ENCODE measurements at places on chromosomes 4 and X.

- no peak for DNase-seq
These were observed 139.3 kb upstream of the VCX2 start for GRCh38 chrX:8310409-8310808.

GRCh38 chr4:127261476-127261875 lies 371.3 kb upstream of the INTU start:
- no peak for DNase-seq

DNA sequence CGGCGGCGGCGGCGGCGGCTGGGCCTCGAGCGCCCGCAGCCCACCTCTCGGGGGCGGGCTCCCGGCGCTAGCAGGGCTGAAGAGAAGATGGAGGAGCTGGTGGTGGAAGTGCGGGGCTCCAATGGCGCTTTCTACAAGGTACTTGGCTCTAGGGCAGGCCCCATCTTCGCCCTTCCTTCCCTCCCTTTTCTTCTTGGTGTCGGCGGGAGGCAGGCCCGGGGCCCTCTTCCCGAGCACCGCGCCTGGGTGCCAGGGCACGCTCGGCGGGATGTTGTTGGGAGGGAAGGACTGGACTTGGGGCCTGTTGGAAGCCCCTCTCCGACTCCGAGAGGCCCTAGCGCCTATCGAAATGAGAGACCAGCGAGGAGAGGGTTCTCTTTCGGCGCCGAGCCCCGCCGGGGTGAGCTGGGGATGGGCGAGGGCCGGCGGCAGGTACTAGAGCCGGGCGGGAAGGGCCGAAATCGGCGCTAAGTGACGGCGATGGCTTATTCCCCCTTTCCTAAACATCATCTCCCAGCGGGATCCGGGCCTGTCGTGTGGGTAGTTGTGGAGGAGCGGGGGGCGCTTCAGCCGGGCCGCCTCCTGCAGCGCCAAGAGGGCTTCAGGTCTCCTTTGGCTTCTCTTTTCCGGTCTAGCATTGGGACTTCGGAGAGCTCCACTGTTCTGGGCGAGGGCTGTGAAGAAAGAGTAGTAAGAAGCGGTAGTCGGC lies 528 bp downstream of the FMR1 start:
- DNase-seq = no peak

GRCh38 chr4:37646247-37646646 lies 39.9 kb downstream of the RELL1 start:
- no peak for DNase-seq

DNA sequence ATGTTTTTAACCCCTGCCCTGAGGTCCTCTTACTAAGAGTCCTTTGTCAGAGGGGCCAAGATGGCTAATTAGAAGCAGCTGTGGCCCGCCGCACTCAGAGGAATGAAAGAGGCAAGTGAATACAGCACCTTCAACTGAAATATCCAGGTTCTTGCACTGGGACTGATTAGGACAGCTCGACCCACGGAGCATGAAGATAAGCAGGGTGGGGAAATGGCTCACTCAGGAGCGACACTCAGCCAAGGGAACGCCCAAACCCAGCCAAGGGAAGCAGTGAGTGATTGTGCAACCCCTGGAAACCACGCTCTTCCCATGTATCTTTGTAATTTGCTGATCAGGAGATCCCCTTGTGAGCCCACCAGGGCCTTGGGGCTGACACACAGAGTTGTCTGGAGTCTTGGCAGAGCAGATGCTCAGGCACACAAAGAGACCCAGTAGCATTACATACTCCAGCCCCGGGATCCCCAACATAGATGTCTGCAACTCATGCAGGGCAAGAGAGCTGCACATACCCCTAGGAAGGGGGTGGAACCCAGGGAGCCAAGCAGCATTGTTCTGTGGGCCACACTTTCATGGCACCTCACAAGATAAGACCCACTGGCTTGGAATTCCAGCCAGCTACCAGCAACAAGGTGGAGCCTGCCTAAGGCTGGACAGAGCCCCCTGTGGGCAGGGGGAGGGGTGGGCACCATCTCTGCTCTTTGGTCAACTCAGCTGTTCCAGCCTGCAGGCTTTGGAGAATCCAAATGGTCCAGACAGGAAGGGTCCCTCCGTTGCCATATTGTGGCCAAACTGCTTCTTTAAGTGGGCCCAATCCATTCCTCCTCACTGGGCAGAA lies 23.3 kb downstream of the F8A3 start:
- no peak for DNase-seq

DNA sequence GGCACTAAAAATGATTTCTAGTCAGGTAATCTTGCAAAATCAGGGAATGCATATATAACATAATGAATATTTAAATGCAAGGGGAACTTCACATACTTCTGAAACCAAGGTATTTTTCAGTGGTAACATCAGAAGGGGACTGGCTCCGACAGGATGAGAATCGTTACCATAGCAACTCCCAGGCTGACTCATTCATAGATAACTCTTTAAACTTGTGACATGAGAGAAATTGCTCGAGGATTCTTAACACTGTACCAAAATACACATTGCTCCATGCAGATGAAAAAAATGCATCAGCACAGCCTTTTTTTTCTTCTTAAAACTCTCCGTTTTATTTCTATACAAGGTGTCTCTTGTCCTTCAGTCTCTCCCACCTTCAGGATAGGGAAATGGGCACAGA lies 114.3 kb downstream of the GABRB1 start:
- DNase-seq = no peak

- DNase-seq = no peak
These were observed 135.0 kb downstream of the GPC3 start for GRCh38 chrX:133850399-133850798.

DNA sequence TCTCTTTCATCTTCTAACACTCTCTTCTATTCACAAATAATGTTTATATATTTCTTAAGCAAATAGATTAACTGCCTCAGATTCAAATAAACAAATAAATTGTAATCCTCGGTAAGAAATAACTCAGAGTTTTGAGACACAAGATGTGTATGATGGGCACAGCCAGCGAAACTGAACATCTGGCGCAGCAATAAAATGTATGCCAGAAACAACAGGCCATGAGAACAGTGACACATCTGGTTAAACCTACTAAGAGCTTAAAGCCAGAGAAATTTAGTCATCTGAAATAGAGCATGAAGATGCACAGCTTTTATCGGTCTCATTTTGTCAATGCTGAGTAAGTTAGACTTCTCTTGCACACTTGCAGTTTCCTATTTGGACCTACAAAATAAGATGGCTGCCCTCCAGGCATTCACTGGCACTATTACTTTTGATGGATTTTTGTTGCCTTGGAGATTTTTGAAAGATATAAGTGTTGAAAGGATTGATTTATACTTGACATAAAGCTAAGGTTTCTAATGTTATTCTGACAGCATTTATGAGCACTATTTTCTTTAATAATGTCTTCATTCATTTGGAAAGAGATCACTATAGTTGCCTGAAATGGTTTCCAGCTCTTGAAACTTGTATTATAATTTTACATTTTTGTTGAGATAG lies 1444.0 kb downstream of the PCDH18 start:
- no peak for DNase-seq

GRCh38 chrX:13828392-13828791 lies 11.5 kb upstream of the GPM6B start:
- DNase-seq = no peak

DNA sequence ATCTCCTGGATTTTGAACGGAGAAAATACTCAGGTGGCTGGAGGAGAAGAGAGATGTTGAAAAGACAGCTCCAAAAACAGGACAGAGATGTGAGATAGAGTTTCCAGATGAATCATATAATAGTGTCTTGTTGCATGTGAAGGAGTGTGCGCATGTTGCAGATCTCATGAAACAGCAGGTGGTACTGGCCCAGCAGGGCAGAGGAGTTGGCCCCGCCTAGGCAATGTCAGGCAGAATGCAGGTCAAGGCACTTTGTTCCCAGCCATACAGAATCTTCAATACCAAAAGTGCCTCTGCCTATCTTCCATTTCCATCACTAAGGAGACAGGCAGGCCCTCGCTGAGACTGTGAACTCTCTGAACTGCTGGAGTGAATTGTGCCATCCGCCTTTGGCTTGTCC lies 63.9 kb upstream of the FAT1 start:
- no peak for DNase-seq

DNA sequence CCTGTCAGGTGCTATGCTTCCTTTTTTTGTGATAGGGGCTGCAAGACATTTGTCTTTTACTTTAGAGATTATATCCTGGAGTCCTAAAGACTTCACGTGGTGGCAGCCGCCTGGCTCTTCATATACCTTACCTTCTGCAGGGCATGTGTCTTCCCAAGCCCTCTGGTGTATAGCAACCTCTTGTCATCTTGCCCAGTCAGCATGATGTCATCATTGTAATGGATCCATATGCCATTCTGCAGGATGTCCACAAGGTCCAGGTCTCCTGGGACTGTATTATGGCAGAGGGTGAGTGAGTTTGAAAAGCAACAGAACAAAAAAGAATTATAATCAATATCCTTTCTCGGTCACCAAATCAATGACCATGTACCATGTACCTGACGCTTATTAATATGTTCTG lies 82.2 kb upstream of the SCOC start:
- no peak for DNase-seq

- no peak for DNase-seq
These were observed 35.0 kb upstream of the GYG2 start for GRCh38 chrX:2793752-2794151.

- no peak for DNase-seq
These were observed 203.3 kb upstream of the EMCN start for GRCh38 chr4:100721077-100721476.

- DNase-seq = no peak
These were observed 289.1 kb downstream of the PCDH19 start for GRCh38 chrX:100120956-100121355.

DNA sequence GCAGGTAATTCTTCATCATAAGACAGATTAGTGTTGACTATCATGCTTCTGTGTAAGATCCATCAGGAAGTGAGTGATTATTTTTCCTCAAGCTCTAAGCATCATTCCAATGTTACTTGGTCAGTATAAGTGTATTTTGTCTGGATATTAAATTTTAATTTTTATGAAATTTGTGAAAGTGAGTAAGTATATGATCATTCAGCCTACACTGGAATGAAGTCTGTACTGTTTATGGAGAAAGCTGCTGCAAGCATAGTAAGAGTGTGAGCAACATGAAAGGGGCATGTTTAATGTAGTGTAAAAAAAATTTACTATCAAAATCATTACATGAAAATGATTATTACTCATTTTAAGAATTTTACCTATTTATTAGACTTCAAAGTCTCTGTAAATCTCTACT lies 84.8 kb downstream of the IL15 start:
- DNase-seq = no peak

DNA sequence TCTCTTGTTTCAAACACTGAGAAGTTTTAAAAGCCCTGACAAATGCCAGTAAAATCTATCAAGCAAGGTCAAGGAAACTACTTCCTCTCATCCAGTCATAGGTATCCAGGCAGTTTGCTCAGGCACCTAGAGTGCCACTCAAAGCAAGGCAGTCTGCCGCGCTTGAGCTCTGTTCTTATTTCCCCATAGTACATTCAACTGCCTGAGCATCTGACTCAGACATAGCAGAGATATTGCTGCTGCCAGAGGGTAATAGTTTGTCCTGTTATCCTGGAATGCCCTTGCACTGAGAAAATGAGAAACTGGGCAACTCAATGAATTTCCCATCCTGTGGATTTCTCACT lies 16.1 kb upstream of the ATP8A1 start:
- no peak for DNase-seq

DNA sequence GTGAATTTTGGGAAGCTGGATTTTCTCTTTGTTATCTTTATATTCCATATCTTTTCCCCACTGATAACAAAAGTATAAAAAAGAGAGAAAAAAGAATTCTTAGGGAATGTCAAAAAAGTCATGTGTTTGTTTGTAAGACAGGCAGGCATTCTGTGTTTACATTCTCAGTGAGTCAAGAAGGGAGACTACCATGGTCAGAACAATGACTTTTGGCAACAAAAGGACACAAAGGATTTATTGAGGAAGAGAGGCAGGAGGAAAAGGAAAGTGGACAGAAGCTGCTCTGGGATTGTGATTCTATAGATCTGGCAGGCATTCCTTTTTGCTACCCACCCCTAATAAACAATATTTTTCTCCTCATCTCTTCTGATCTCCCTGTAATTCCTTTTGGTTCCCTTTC lies 5.9 kb upstream of the ANK2 start:
- DNase-seq = no peak

- no peak for DNase-seq
These were observed 4.3 kb downstream of the CPLX1 start for GRCh38 chr4:821631-822030.

- no peak for DNase-seq
These were observed 28.3 kb downstream of the FAT1 start for GRCh38 chr4:186695392-186695791.

GRCh38 chr4:150164055-150164454 lies 85.8 kb downstream of the DCLK2 start:
- DNase-seq = no peak

- no peak for DNase-seq
These were observed 384.3 kb upstream of the ACTRT1 start for GRCh38 chrX:128436397-128437103.

DNA sequence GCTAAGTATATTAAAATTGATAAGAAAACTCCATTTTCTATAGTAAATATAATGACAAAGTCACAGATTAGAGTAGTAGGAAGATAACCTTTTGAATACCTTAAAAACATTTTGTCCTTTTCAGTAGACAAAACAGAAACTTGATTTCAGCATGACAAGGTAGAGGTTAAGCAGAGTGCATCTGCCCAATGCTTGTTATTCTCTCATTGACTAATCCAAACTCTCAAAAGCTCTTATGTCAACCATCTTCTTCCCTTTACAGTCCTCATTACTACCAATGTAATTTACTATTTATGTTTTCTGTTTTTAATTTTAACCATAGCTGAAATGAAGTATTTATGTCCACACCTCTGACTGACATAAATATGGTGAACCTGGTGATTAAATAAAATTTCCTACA lies 11.1 kb downstream of the NIPAL1 start:
- DNase-seq = no peak

- no peak for DNase-seq
These were observed 90.7 kb upstream of the JADE1 start for GRCh38 chr4:128718768-128719167.

DNA sequence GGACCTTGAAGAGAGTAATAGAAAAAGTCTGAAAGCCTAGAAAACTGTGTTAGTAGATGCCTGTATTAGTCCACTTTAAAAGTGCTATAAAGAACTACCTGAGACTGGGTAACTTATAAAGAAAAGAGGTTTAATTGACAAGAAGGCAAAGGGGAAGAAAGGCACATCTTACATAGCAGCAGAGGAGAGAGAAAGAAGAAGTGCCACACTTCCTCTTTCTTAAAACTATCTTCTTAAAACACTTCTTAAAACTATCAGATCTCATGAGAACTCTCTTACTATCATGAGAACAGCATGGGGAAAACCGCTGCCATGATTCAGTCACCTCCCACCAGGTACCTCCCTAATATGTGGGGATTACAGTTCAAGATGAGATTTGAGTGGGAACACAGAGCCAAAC lies 18.8 kb upstream of the COL25A1 start:
- no peak for DNase-seq

DNA sequence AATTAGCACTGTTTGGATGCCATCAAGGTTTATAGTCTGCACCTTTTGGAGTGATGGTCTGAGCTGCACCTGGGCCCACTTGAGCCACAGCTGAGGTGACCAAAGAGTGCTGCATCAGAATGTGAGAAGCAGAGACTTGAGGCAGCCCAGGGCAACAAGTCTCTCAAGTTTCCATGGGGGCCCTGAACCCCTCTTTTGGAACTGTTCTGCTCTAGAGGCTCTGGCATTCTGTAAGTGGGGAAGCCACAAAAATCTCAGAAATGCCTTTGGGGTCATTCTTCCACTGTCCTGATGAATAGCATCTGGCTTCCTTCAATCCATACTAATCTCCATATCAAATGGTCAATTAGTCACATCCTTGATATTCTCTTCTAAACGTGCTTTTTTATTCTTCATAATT lies 298.4 kb upstream of the MAOA start:
- DNase-seq = no peak

GRCh38 chrX:150411656-150412055 lies 48.5 kb downstream of the MAMLD1 start:
- no peak for DNase-seq
